ENCODE measurements at places on chromosomes 1 and 21.

GRCh38 chr21:41759214-41759840 is 7.5 kb downstream of the RIPK4 start:
- no peak overlapping the region for H3K4me3 ChIP-seq
- peaks cover 11% of the 10 kb centered on the region for H3K36me3 ChIP-seq
- peaks cover 50% of the 10 kb centered on the region for H3K27me3 ChIP-seq
- H3K27ac ChIP-seq = no peak overlapping the region
- H3K4me1 ChIP-seq = peaks cover 19% of the 10 kb centered on the region

GRCh38 chr1:245437369-245438062 is 282.7 kb downstream of the KIF26B start:
- no peak overlapping the region for H3K4me3 ChIP-seq
- peaks cover 4% of the 10 kb centered on the region for H3K36me3 ChIP-seq

DNA sequence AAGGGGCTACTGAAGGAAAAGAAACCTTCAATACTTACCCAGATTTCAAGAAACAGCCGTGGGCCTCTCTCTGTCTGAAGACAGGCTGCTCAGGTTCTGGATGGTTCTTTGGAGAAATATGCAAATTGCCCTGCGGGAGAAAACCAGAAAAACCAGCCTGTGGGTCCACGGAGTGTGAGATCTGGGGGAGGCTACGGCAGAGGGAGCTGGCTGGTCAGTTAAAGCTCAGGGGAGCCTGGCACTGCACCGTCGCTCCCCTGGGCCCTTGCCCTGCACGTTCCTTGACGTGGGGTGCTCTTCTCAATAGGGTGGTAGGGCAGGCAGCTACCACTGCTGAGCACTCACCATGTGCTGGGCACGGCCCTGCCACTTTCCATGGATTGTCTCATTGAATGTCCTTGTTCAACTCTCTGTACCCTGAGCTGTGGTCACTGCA is 12.7 kb downstream of the TMCO4 start:
- H3K27me3 ChIP-seq = peaks cover 11% of the 10 kb centered on the region
- no peak overlapping the region for H3K4me3 ChIP-seq
- H3K4me1 ChIP-seq = no peaks in the 10 kb centered on the region
- DNase-seq = peak; percentile 84
- no peak overlapping the region for H3K27ac ChIP-seq

DNA sequence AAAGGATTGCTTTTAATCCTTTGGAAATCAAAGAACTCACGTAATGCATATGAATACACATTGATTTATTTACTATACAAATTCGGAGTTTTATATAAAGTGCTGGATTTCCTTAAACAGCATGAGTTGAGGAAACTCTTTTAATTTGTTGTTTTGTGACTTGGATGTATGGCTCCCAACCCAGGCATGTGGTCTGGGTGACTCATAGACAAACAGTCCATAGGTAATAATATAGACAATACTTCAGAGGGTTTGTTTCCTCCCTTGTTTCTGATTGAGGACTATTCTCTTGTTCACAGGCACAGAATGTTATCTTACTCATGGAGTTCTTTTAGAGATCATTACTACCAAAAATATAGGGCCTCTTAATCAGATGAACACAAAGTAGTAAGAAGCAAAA is 43.8 kb downstream of the XPR1 start:
- H3K36me3 ChIP-seq = no peaks in the 10 kb centered on the region
- peak overlapping the region; percentile 28 for H3K4me3 ChIP-seq
- H3K27me3 ChIP-seq = no peaks in the 10 kb centered on the region
- no peak overlapping the region for H3K27ac ChIP-seq
- no peak for DNase-seq
- H3K4me1 ChIP-seq = peaks cover 5% of the 10 kb centered on the region

DNA sequence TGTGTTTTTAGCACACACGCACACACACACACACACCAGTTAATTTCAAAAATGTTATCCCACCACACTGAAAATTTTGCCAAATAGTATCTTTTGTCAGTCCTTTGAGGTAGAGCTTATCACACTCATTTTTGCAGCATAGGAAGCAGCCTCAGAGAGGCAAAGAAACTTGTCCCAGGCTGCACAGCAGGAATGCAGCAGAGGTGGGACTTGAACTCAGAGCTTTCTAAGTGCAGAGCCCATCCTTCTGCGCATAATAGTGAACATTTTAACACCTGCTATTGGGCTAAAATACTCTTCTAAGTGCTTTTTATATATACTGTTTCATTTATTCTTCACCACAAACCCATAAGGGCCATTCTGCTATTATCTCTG is 15.0 kb downstream of the FHAD1 start:
- H3K4me3 ChIP-seq = no peak overlapping the region
- H3K27ac ChIP-seq = no peak overlapping the region
- no peaks in the 10 kb centered on the region for H3K27me3 ChIP-seq
- DNase-seq = peak; percentile 28
- no peaks in the 10 kb centered on the region for H3K4me1 ChIP-seq

GRCh38 chr1:56133522-56134472 is 445.6 kb downstream of the PLPP3 start:
- no peak overlapping the region for H3K27ac ChIP-seq
- no peaks in the 10 kb centered on the region for H3K36me3 ChIP-seq
- no peak overlapping the region for H3K4me3 ChIP-seq
- H3K27me3 ChIP-seq = no peaks in the 10 kb centered on the region
- DNase-seq = no peak

DNA sequence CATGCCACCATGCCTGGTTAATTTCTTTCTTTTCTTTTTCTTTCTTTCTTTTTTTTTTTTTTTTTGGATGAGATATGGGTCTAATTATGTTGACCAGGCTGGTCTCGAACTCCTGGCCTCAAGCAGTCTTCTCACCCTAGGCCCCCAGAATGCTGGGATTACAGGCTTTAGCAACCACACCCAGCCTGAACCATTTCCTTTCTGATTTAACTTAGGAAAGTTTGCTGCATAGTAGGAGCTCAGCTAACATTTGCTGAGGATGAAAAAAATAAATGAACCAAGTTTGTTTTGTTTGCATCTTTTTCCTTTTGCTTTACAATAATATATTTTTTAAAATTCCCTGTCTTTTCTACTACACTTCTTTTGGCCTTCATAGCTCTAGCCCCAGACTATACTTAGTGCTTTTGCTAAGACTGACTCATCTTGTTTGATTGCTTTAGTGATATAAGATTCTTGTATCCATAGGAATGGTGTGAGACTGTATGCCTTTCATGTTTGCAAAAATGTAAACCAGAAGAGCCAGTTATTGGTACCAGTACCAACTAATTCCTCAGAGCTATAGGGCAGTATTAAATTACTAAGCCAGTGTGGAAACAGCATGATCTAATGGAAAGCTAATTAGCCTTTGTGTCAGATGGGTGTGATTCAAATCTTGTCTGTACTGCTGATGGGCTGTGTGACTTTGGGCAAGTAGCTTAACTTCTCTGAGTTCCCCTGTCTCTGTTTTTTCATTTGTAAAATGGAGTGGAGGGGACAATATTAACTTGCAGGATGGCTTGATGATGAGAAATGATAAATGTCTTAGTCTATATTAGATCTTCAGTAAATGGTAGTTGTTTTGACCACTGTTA is 66.9 kb downstream of the NFIA start:
- H3K4me1 ChIP-seq = peaks cover 8% of the 10 kb centered on the region
- H3K27me3 ChIP-seq = peaks cover 76% of the 10 kb centered on the region
- no peaks in the 10 kb centered on the region for H3K36me3 ChIP-seq
- no peak for DNase-seq
- no peak overlapping the region for H3K27ac ChIP-seq

- DNase-seq = no peak
- no peak overlapping the region for H3K4me3 ChIP-seq
- H3K36me3 ChIP-seq = peaks cover 75% of the 10 kb centered on the region
- no peak overlapping the region for H3K27ac ChIP-seq
- H3K4me1 ChIP-seq = no peaks in the 10 kb centered on the region
Measured at GRCh38 chr1:53257454-53258081, 19.2 kb upstream of the MAGOH start.

DNA sequence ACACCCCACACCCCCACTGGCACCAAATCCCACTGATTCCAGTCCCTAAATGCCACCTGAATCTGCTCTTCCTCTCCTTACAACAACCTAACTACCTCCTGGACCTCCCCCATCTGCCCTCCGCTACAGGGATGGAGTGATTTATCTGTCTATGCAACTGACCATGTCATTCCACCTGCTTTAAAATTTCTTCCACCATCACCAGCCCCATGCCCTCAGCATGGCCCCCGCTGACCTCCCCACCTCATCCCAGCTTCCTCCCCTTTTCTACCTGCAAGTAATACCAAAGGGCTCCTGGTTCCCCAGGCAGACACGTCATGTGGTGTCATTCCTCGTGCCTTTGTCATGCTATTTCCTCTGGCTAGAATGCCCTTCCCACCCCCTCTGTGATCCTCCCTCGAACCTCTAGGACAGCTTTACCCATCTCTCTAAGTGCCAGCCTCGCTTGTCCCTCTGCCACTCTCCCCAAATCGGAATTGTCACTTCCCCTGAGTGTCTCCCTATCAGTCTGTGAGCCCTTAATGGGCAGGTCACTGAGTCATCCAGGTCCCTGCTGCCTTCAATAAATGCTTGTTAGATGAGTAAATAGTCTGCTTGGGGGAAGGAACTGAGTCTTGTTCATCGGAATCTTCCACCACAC is 3.7 kb downstream of the GJB4 start:
- H3K4me1 ChIP-seq = peaks cover 5% of the 10 kb centered on the region
- no peak overlapping the region for H3K27ac ChIP-seq

GRCh38 chr1:57336793-57337192 is 87.1 kb downstream of the DAB1 start:
- no peaks in the 10 kb centered on the region for H3K27me3 ChIP-seq
- H3K27ac ChIP-seq = no peak overlapping the region
- H3K4me3 ChIP-seq = no peak overlapping the region
- H3K36me3 ChIP-seq = peaks cover 4% of the 10 kb centered on the region
- peak; percentile 87 for DNase-seq

DNA sequence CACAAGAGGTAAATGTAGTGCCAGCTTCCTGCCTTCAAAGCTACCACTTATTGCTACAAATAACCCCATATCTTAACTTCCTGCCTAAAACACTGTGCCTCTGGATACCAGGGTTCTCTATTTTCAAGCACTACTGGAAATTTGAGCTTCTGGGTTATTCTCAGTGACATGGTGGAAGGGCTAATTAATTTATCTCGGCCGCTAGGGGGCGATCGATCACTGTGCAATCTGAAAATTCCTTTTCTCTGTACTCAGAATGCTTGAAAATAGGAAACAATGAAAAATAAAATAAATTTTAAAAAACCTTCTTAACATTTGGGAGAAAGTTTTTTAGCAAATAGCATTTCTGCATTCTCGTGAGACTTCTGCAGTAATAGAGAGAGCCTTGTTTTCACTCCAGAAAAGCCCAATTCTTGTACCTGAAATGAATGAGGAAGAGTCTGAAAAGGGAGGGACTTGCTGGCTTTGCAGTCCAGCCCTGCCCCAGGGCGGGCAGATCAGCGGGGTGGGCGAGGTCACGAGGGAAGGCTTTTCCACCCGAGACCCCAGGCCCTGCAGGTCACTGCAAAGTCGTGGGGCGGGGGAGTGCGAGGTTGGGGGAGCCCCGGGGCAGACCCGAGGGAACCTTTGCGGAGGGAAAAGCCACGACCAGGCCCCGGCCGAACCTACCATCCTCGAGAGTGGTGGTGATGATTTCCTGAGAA is 276.7 kb downstream of the PCP4 start:
- peak; percentile 83 for DNase-seq
- no peaks in the 10 kb centered on the region for H3K4me1 ChIP-seq
- no peak overlapping the region for H3K4me3 ChIP-seq
- peaks cover 50% of the 10 kb centered on the region for H3K36me3 ChIP-seq
- H3K27ac ChIP-seq = no peak overlapping the region
- H3K27me3 ChIP-seq = no peaks in the 10 kb centered on the region

GRCh38 chr1:118266436-118266835 is 81.4 kb upstream of the SPAG17 start:
- DNase-seq = no peak
- H3K4me1 ChIP-seq = no peaks in the 10 kb centered on the region
- H3K27me3 ChIP-seq = no peaks in the 10 kb centered on the region
- H3K27ac ChIP-seq = no peak overlapping the region

- DNase-seq = peak; percentile 22
- peaks cover 5% of the 10 kb centered on the region for H3K4me1 ChIP-seq
- H3K36me3 ChIP-seq = no peaks in the 10 kb centered on the region
- peaks cover 33% of the 10 kb centered on the region for H3K27me3 ChIP-seq
- H3K4me3 ChIP-seq = no peak overlapping the region
Measured at GRCh38 chr1:18540136-18540765, 59.5 kb downstream of the KLHDC7A start.

DNA sequence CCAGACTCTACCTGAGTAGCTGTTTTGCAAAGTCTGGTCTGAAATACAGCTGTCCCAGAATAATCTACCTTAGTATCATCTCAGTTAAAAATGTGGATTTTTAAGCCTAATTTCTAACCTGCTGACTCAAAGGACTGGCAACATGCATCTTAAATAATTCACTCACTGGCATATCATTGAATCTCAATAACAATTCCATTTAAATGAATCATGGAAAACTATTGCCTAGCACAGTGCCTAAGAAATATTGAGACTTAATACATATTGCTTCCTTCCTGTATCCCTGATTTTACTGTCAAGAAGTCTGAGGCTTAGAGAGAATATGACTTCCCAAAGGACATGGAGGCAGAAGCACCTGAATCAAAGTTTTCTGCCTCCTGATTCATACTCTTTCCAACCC is 3.1 kb downstream of the CCDC190 start:
- DNase-seq = no peak
- H3K4me3 ChIP-seq = no peak overlapping the region
- no peaks in the 10 kb centered on the region for H3K27me3 ChIP-seq

DNA sequence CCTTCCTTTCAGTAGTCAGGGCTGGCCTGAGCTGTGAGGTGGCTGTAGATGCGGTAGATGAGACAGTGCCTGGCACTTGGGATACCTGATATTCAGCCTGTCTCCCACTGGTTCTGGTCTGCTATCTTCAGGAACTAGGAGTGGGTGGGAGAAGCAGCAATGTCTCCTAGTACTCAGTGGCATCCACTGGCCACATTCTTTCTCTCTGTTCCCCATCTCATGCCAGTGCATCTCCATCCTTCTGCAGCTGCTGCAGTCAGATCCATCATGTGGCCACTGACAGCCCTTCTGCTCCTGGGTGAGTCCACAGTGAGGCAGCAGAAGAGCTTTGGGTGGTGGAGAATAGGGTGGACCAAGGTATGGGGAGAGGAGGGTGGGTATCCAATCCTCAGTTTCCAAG is 1.1 kb downstream of the FCRLB start:
- DNase-seq = no peak
- no peaks in the 10 kb centered on the region for H3K36me3 ChIP-seq
- H3K27me3 ChIP-seq = peaks cover 68% of the 10 kb centered on the region
- no peak overlapping the region for H3K27ac ChIP-seq

DNA sequence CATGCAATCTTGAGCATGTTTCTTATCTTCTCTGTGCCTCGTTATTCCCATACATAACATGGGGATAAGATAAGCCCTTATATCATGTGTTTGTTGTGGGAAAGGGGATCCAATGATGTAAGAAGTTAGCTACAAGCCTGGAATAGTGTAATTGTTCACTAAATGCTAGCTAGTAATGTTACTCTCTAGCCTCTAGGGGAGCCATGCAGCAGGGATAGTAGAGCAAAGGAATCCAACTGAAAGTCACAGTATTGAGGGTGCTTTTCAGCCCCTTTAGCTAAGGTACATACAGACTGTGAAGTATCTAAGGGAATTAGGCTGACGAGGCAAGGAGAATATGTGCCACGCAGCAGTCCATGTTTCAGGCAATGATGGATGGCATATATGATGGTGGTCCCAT is 46.9 kb downstream of the IL23R start:
- no peak overlapping the region for H3K4me3 ChIP-seq
- no peaks in the 10 kb centered on the region for H3K4me1 ChIP-seq
- peak; percentile 64 for DNase-seq
- no peak overlapping the region for H3K27ac ChIP-seq
- H3K27me3 ChIP-seq = no peaks in the 10 kb centered on the region

- H3K27me3 ChIP-seq = peaks cover 100% of the 10 kb centered on the region
- peak overlapping the region; percentile 77 for H3K4me3 ChIP-seq
- no peaks in the 10 kb centered on the region for H3K36me3 ChIP-seq
- peaks cover 6% of the 10 kb centered on the region for H3K4me1 ChIP-seq
- H3K27ac ChIP-seq = no peak overlapping the region
Measured at GRCh38 chr1:46489169-46489637, 433 bp upstream of the DMBX1 start.

Data from endodermal cell (in vitro differentiated cells).